NCI-H2081 treated with DMSO at 0.1 percent for 48 hours (cell line): ENCODE measurements at places on chromosomes 4 and X.

GRCh38 chr4:84681486-84682274, 98.8 kb downstream of the CDS1 start:
- DNase-seq = no peak

DNA sequence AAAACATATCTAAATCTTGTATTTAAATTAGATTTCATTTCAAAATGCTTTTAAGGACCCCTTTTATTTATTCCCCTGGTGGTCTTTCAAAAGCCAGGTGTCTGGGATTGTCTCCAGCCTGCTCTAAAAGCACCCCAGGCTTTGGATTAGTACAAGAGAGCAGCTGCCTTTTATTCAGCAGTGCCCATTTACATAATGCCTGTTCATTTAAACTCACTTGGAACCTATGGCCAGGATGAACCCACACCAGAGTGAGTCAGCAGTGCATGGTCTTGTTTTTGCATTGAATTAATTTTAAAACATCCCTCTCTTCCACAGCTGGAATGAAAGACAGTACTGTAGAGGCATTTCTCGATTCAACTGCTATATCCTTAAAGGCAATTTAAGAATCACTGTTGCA, 64.1 kb upstream of the TENM3 start:
- no peak for DNase-seq

GRCh38 chrX:1516596-1517104, 20.3 kb downstream of the P2RY8 start:
- DNase-seq = no peak

DNA sequence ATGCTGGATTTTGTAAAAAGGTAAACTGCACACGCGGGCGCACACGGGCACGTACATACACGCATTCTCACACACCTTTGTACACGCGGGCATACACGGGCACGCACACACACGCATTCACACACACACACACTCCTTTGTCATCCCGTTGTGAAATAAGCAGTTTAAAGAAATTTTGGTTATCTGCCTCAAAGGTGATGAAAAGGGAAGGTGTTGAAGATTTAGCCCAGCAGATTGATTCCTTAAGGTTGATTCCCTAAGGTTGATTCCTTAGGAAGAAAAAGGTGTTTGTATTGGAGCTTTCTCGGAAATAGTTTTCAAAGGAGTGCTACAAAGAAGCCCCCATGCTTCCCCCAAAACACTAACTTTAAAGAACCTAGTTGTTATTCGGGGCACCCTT, 693 bp downstream of the ATP10D start:
- no peak for DNase-seq

DNA sequence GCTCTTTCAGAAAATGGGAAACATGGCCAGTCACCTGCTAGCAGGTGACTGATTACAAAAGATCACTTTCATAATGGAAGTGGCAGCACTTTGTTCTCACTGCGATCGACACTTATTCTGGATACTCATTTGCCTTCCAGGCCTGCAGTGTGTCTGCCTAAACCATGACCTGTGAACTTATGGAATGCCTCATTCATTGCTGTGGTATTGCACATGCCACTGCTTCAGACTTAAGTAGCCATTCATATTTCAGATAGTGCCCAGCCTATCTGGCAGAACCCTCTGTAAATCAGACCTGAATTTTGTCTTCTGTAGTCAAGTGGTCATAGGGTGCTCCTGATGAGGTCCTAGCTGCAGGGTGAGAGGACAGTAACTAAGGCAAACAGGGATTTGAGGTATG, 23.3 kb upstream of the MGST2 start:
- no peak for DNase-seq

DNA sequence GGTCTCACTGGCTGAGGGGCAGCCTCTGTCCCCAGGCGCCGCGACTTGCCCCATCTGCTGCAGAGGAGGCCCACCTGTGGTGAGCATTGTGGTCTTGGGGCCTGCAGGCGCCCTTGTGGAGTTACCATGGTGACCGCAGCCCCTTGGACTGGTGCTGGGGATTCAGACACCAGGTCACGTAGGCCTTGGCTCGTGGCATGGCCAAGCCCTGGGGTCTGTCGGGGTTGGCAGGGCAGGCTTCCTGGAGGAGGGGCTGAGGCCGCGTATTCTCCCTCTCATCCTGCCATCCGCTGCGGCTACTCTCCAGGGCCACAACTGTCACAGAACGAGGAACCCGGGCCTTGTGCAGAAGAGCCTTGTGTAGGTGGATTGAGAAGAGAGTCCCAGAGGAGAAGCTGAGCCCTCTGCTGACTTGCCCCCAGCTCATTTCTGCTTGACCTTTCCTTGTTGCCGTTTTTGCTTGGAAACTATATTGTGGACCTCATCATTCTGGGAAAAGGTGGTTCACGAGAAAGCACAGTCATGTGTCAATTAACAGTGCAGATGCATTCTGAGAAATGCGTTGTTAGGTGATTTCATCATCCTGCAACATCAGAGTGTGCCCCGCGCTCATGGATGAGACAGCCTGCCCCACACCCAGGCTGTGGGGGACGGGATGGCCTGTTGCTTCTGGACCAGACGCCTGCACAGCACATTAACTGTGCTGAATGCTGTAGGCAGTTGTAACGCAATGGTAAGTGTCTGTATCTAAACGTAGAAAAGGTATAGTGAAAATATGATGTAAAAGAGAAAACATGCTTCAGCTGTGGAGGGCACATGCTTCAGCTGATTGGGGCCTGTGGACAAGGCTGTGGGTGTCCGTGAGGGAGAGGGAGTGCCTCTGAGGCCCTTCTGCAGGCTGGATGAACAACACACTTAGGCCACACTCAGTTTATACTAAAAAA, 38.5 kb downstream of the TRMT44 start:
- no peak for DNase-seq

- no peak for DNase-seq
Observed at GRCh38 chr4:27701606-27702005, 841.0 kb downstream of the STIM2 start.

GRCh38 chr4:7908668-7909067, 31.0 kb downstream of the AFAP1 start:
- no peak for DNase-seq

DNA sequence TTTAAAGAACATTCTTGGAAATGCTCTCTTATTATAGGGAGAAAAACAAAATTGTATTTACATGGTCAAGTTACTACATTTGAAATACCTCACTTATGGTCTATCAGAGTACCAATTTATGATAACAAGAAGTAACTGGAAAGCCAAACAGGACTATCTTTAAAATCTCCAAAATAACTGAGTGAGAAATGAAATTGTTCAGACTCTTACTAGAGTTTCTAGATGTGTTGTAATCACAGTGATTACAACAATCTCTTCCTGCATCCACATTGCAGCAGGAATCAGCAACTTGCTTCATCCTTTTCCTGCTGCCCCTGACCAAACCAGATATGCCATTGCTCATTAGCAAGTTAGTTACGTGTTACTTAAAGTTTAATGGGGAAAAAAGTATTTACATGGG, 245.2 kb upstream of the SMIM31 start:
- no peak for DNase-seq

- no peak for DNase-seq
Observed at GRCh38 chr4:100786481-100786880, 268.7 kb upstream of the EMCN start.

GRCh38 chr4:181323061-181323460, 920.1 kb upstream of the TENM3 start:
- no peak for DNase-seq

GRCh38 chr4:59814402-59815010, 1385.6 kb upstream of the ADGRL3 start:
- no peak for DNase-seq

GRCh38 chrX:150870487-150871340, 27.8 kb downstream of the CD99L2 start:
- DNase-seq = no peak

DNA sequence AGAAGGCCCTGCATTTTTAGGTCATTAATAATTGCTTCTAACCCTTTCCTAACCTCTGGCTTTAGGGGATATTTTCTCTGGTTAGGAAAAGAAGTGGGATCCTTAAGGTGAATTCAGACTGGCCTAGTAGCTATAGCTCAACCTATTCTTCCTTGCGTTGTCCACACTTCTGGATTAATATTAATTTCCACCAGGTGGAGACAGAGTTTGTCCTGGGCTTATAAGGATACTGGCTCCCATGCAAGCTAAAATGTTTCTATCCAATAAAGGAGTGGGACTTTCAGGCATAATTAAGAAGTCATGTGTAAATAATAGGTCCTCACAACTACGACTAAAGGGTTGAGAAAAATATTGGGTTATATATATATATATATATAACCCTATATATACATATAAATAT, 860.0 kb upstream of the POU3F4 start:
- no peak for DNase-seq

DNA sequence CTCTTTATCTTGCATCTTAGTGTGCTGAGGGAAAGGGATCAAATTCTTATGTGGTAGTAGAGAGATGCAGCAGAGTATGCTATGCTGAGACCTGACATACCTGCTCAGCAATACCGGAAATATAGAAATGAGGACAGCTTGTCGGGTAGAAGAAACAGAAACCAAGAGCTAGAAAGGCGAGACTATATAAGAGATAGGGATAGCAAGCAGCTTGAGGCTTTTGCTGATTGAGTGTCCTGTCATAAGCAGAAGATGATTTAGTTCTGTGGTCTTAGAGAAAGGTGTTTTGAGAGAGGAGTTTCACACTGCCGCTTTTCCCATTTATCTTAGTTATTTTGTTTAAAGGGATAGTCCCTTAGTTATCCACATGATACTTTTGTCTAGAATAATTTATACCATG, 31.7 kb downstream of the USP9X start:
- no peak for DNase-seq

DNA sequence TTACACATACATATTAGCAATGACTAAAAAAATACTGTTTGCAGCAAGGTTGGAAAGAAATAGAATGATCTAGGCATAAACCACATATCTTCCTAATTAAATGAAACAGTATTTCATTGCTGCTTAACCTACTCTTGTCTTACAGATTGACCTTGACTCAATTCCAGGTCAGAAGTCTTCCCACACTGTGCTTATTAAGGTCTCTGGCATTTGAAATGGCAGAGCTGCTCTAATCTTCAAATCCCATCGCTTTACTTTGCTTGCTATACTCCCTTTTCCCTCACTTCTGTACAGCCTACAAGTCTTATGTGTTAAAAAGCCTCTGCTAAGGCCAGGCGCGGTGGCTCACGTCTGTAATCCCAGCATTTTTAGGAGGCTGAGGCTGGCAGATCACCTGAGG, 424.5 kb downstream of the RPA4 start:
- DNase-seq = no peak

DNA sequence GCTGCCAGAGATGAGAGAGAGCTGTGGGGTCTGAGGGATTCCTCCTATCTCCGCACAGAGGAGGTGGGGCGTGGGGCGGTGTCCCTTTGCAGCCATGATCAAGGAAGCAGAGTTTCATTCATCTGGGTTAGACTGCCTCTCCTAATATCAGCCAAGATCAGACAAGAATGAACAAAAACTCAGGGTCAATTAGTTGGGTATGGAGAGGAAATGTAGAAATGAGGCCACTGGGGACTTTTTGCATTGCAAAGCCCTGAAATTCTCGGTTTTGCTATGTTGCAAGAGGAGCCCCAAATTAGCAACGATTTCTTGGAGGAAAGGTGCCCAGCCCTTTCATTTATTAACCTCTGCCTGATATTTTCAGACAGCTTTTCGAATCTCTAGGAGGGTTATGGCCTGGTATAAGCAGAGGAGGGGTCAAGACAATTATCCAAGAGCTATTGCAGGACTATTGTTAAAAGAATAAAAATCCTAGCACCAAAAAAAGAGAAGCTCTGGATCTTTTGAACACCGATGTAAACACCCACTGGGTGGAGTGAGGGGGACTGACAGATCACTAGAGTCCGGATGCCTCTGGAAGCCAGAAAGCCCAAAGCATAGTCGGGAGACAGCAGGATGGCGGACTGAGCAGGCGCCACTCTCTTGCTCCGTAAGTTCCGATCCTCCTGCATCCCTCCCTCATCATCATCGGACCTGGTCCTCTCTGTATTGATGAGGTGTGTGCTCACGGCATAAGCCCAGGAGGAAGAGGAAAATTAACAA, 34.4 kb upstream of the ACSL1 start:
- DNase-seq = no peak
